ENCODE measurements at places on chromosomes 5 and 9.

DNA sequence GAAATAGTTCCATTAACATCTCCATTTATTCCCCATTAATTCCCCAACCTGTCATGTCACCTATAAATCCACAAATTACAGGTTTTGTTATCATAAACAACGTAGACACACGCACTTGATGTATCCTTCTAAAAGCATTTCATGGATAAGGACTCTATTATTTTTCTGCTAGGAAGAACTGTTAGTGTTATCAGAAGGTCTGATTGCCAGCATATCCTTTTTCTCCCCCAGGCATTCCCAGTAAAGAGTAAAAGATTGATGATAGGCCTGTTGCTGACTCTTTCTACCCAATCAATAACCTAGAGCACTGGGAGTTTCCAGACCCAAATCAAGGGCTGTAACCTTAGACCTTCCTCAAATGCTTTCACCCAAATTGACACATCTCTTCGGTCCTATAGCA, 60.8 kb downstream of the RFK start:
- DNase-seq = no peak

GRCh38 chr9:90469435-90469834, 173.2 kb downstream of the DIRAS2 start:
- no peak for DNase-seq

- DNase-seq = no peak
Measured at GRCh38 chr5:28580616-28581015, 1542.2 kb upstream of the CDH9 start.

GRCh38 chr5:43227655-43228054, 35.6 kb downstream of the NIM1K start:
- no peak for DNase-seq

- no peak for DNase-seq
Measured at GRCh38 chr9:5532790-5533189, 22.5 kb downstream of the PDCD1LG2 start.

- DNase-seq = no peak
Measured at GRCh38 chr9:74554751-74555419, 57.8 kb downstream of the RORB start.

DNA sequence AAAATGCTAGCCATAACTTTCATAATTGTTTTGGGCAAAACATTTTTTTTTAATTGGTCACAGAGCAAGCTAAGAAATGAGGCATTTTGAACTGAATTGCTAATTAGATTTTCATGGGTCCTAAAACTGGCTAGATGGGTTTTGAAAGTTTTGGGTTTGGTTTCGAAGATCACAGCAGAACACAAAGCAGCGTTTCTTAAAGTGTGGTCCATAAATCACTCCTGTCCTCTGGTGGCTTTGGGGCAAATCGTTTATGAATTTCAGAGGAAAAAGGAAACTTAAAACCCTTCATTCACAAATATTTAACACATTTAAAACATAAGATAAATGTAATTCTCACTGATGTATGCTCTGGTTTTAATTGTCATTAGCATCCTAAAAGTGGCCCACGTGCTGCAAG, 503.7 kb downstream of the SPATA31D1 start:
- DNase-seq = no peak

GRCh38 chr5:10091701-10092100, 158.0 kb downstream of the ATPSCKMT start:
- DNase-seq = no peak

- no peak for DNase-seq
Measured at GRCh38 chr9:19903076-19903475, 114.2 kb upstream of the SLC24A2 start.

DNA sequence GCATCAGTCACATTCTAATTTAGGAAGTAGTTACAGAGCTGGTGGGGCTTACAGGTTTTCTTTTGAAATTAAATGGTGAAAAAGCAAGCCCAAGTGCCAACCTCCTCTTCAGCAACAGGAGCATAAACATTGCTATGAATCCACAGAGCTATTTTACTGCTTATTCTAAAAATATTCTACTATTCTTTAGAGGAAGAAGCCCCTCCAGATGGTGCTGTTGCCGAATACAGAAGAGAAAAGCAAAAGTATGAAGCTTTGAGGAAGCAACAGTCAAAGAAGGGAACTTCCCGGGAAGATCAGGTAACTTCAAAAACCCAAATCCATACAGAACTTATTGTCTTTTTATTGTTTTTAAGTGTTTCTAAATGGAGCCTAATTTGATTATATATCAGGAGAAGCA, 202.8 kb downstream of the CWC27 start:
- DNase-seq = no peak

- no peak for DNase-seq
Measured at GRCh38 chr9:128178806-128179431, 12.5 kb downstream of the CIZ1 start.

DNA sequence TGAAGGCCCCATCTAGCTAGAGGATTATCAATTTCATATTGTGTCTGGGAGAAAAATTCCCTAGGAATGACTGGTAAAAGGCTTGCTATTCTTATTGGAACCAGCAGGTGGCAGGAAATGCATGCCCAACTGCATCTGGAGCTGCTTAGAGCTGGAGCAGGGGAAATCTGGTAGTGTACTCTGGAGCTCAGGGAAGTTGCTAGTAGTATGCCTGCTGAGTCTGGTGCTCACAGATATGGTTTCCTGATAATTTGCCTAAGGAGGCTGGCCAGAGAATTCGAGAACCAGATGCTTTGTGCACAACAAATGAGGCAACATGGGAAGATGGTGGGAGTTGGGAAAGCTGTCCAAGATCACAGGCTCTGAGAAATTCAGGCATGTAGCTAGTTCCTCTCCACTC, 53.7 kb downstream of the G3BP1 start:
- no peak for DNase-seq

- no peak for DNase-seq
Measured at GRCh38 chr9:89160806-89161205, 17.8 kb downstream of the SHC3 start.

Data from activated CD8-positive, alpha-beta memory T cell treated with anti-CD3 and anti-CD28 coated beads for 1 hour (primary cell).